Upper lobe of left lung (tissue), 6 donors: ENCODE measurements at places on chromosomes 7 and 10. TPM values are rescaled to one million over a fixed set of nuclear protein-coding genes. Genes with fewer than 3 reads are reported as not detected.
A peak's percentile ranks its signal among the peaks of the same experiment; 100 is the strongest.

- H3K27me3 ChIP-seq = no peaks in the 10 kb centered on the region
- DNase-seq = no peak
- no peak overlapping the region for H3K27ac ChIP-seq
- peaks cover 29% of the 10 kb centered on the region for H3K4me1 ChIP-seq
- H3K36me3 ChIP-seq = no peaks in the 10 kb centered on the region
Measured at GRCh38 chr7:37918526-37918925, 1.9 kb upstream of the SFRP4 start.

DNA sequence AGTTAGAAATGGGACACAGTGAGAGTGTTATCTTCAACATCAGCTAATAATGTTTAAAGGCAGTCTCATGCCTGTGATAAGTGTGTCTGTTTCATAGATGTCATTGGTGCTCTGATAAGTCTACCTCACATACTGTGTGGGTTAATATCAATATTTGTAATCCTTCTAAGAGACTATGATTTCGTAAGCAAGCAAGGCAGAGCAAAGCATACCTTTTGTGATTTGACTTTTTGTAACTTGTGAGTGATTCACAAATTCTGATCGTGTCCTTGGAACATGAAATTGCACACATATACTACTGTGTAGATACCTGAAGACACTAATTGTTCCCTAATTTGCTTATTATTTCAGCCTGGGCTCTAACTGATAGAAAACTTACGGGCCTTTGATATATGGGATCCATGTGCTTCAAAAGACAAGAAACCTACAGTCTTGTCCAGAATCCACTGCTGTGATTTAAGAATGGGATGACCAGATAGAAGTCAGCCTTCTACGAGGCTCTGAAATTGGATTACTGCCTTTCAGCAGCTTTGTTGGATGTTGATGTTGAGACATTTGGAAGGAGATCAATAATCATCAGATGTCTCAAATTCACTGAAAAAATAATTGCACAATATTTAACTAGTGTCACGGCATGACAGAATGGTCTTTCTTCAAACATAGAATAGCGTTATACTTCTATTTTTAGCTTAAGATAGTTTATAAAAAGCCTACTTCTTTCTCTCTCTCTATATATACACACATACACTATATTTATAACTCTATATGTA is 63.2 kb upstream of the KLF6 start:
- peaks cover 22% of the 10 kb centered on the region for H3K4me1 ChIP-seq
- no peak for DNase-seq
- H3K27ac ChIP-seq = no peak overlapping the region
- H3K36me3 ChIP-seq = no peaks in the 10 kb centered on the region

DNA sequence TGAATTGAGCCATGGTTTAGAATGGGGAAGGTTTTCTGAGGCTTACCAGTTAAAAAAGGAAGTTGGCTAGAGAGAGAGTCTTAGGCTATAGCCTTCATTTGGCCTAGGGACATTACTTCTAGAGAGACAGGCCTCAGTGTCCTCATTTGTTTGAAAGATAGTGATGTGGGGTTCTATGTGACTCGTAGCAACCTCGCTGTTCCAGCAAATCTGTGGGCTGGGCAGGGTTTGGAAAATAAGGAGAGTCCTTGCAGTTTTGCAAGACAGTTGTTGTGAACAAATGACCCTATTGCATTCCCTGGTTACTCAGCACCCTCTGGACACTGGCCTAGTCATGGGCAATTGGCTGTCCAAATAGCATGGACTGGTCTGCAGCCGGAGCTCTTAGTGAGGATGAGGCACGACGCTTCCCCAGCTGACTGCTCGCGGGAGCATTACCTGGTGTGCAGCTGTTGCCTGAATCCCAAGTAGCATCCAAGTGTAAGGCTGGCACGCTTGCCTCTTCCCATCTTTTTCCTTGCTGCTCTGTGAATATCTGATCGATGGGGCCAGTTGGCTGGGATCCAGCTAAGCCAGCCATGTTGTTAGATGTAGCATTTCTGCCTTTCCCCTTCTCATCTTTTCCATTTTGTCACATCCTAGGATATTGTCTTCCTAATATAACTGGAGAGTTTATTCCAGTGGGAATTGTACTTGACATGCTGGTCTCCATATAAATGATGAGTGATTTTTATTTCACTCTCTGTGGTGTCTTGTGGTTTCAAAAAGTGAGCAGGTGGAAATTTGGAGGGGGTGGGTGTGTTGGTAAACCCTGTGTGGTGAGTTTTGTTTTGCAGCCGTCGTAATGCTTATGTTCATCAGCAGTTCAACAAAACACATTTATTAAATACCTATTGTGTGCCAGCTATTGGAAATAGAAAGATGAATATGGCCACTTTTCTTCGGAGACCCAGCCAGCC is 99.8 kb downstream of the SND1 start:
- H3K27me3 ChIP-seq = no peaks in the 10 kb centered on the region
- no peak overlapping the region for H3K4me3 ChIP-seq
- DNase-seq = no peak
- H3K4me1 ChIP-seq = no peaks in the 10 kb centered on the region
- no peaks in the 10 kb centered on the region for H3K36me3 ChIP-seq

DNA sequence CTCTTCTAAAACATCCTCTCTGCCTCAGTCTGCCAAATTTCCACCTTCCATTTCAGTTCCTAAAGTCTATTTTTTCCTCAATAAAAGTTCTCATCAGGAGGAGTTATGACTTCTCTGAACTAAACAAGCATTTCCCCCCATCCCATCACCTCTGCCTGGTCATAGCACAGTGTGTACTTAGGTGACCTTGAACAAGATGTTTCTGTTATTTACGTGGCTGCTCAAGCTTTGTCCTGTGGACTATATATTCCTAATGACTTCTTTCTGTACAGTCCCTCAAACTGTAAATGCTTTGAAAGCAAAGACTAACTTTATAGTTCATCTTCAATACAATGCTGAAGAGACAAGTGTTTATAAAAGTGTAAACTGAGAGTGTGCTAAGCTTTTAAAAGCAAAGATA is 166.9 kb downstream of the CPEB3 start:
- peak overlapping the region; percentile 69 for H3K27ac ChIP-seq
- H3K4me3 ChIP-seq = no peak overlapping the region
- H3K4me1 ChIP-seq = peaks cover 41% of the 10 kb centered on the region
- H3K27me3 ChIP-seq = no peaks in the 10 kb centered on the region
- DNase-seq = no peak
- no peaks in the 10 kb centered on the region for H3K36me3 ChIP-seq

- H3K36me3 ChIP-seq = no peaks in the 10 kb centered on the region
- no peak overlapping the region for H3K27ac ChIP-seq
- peaks cover 13% of the 10 kb centered on the region for H3K4me1 ChIP-seq
- H3K4me3 ChIP-seq = no peak overlapping the region
Measured at GRCh38 chr10:114301177-114301576, 62.1 kb downstream of the VWA2 start.

GRCh38 chr7:3748389-3748788 is 447.3 kb downstream of the SDK1 start:
- no peaks in the 10 kb centered on the region for H3K27me3 ChIP-seq
- no peak overlapping the region for H3K27ac ChIP-seq
- no peaks in the 10 kb centered on the region for H3K36me3 ChIP-seq
- no peaks in the 10 kb centered on the region for H3K4me1 ChIP-seq
- no peak for DNase-seq

- peak overlapping the region; percentile 27 for H3K4me3 ChIP-seq
- no peaks in the 10 kb centered on the region for H3K27me3 ChIP-seq
- DNase-seq = peak; percentile 83
- H3K27ac ChIP-seq = no peak overlapping the region
Measured at GRCh38 chr7:100966542-100967291, 2.6 kb upstream of the MUC12 start.

DNA sequence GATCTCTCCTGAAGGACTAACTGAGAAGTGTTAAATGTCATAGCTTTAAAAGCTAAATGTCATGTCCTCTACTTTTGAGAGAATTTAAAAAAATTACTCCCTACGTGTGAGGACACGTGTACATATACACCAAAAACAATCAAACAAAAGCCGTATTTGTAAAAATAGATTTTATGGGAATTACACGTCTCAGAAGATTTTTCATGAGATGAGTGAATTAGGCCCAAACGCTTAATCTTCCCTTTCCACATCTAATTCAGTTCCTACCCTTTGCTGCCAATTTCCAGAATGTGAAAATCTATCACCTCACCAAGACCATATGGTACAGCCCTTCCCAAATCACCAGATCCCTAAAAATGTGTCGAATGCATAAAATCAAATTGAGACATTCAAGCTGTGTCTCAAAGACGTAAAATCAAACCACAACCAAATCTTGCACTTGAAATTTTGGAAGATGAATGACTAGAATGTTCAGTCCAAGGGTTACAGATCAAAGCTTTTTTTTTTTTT is 1.0 kb upstream of the CTTNBP2 start:
- H3K36me3 ChIP-seq = no peaks in the 10 kb centered on the region
- DNase-seq = no peak
- no peak overlapping the region for H3K27ac ChIP-seq
- no peak overlapping the region for H3K4me3 ChIP-seq
- no peaks in the 10 kb centered on the region for H3K27me3 ChIP-seq
- H3K4me1 ChIP-seq = peaks cover 13% of the 10 kb centered on the region

- H3K4me1 ChIP-seq = peaks cover 49% of the 10 kb centered on the region
- H3K27ac ChIP-seq = peak overlapping the region; percentile 31
- no peak for DNase-seq
- H3K4me3 ChIP-seq = no peak overlapping the region
- H3K36me3 ChIP-seq = peaks cover 4% of the 10 kb centered on the region
- no peaks in the 10 kb centered on the region for H3K27me3 ChIP-seq
Measured at GRCh38 chr7:151091431-151091830, 5.2 kb downstream of the AGAP3 start.

GRCh38 chr7:38168890-38169570 is 9.0 kb upstream of the STARD3NL start:
- DNase-seq = no peak
- H3K4me1 ChIP-seq = peaks cover 6% of the 10 kb centered on the region
- no peak overlapping the region for H3K27ac ChIP-seq
- no peak overlapping the region for H3K4me3 ChIP-seq
- H3K27me3 ChIP-seq = no peaks in the 10 kb centered on the region
- no peaks in the 10 kb centered on the region for H3K36me3 ChIP-seq

DNA sequence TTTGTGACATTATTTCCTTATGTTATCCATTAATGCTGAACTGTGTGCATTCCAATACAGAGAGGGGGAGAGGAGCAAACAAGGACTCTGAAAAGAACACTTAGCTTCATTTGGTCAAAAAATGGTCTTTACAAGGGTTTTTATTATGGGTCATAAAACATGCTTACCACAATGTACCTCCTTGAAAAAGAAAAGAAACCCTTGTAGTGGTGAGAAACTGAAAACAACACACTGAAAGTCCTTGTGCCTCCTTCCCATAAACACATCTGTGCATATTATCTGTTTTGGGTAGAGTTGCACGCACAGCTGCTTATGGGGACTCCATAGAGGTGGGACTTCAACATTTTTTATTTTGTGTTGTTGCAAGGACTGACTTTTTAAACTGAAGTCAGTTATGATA is 98.7 kb downstream of the CDK6 start:
- no peak overlapping the region for H3K4me3 ChIP-seq
- DNase-seq = no peak
- no peak overlapping the region for H3K27ac ChIP-seq

- H3K4me3 ChIP-seq = no peak overlapping the region
- no peak overlapping the region for H3K27ac ChIP-seq
- no peaks in the 10 kb centered on the region for H3K36me3 ChIP-seq
- H3K4me1 ChIP-seq = no peaks in the 10 kb centered on the region
- DNase-seq = no peak
Measured at GRCh38 chr10:103803941-103804340, 51.4 kb downstream of the SH3PXD2A start.

GRCh38 chr7:539731-540411 is 20.2 kb upstream of the PDGFA start:
- H3K27ac ChIP-seq = peak overlapping the region; percentile 75
- H3K4me1 ChIP-seq = peaks cover 14% of the 10 kb centered on the region
- DNase-seq = peak; percentile 82
- H3K36me3 ChIP-seq = no peaks in the 10 kb centered on the region

GRCh38 chr7:136600475-136600874 is 268.0 kb upstream of the CHRM2 start:
- no peaks in the 10 kb centered on the region for H3K27me3 ChIP-seq
- H3K27ac ChIP-seq = no peak overlapping the region
- no peak overlapping the region for H3K4me3 ChIP-seq
- no peak for DNase-seq

GRCh38 chr7:28973591-28973990 is 15.5 kb upstream of the TRIL start:
- no peaks in the 10 kb centered on the region for H3K4me1 ChIP-seq
- H3K36me3 ChIP-seq = no peaks in the 10 kb centered on the region
- H3K27me3 ChIP-seq = no peaks in the 10 kb centered on the region
- H3K4me3 ChIP-seq = no peak overlapping the region
- H3K27ac ChIP-seq = no peak overlapping the region

GRCh38 chr7:145212050-145212449 is 376.2 kb upstream of the TPK1 start:
- no peak overlapping the region for H3K27ac ChIP-seq
- no peaks in the 10 kb centered on the region for H3K4me1 ChIP-seq
- H3K27me3 ChIP-seq = no peaks in the 10 kb centered on the region
- no peaks in the 10 kb centered on the region for H3K36me3 ChIP-seq
- DNase-seq = no peak

DNA sequence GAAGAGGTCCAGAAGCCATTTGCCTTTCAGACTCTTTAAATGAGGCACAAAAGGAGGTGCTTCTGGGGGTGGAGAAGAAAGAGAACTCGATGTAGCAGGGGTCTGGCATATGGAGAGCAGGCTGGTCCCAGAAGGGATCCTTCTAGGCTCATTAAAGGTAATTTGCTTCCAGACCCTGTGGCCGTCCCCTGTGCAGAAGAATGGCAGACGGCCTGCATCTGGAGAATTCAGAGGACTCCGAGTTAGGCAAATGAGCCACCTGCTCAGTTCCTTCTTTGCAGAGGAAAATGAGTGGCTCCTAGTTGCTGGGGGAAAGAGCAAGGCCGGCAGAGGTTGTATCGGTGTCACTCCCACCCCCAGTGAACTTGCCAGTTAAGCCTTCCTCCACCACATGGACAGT is 73.8 kb upstream of the FAM180A start:
- no peak overlapping the region for H3K4me3 ChIP-seq
- H3K36me3 ChIP-seq = no peaks in the 10 kb centered on the region
- H3K27me3 ChIP-seq = no peaks in the 10 kb centered on the region
- no peak overlapping the region for H3K27ac ChIP-seq
- no peak for DNase-seq
- H3K4me1 ChIP-seq = no peaks in the 10 kb centered on the region

ZFYVE27 gene
- 20.5 TPM for total RNA-seq

MRPS16 gene
- 37.4 TPM for total RNA-seq

DOCK1 gene
- total RNA-seq = 63.9 TPM

PRKG1 gene
- 12.9 TPM for total RNA-seq

AGAP4 gene
- total RNA-seq = 13.4 TPM

TMEM130 gene
- total RNA-seq = 1.9 TPM

LIPN gene
- 1.0 TPM for total RNA-seq

MYOF gene
- total RNA-seq = 168 TPM

CPA4 gene
- not detected for total RNA-seq

SPDYE8 gene
- not detected for total RNA-seq

MOGAT3 gene
- not detected for total RNA-seq

PON1 gene
- 1.0 TPM for total RNA-seq

MBL2 gene
- not detected for total RNA-seq

CALML5 gene
- total RNA-seq = not detected

SRGN gene
- total RNA-seq = 182 TPM

DPY19L1 gene
- total RNA-seq = 34.6 TPM
